ENCODE measurements at places on chromosomes 11 and 22.

- no peak for DNase-seq
Observed at GRCh38 chr11:117749541-117749910, 47.5 kb downstream of the DSCAML1 start.

GRCh38 chr11:68677432-68677831 is 6.9 kb upstream of the GAL start:
- DNase-seq, result no peak

DNA sequence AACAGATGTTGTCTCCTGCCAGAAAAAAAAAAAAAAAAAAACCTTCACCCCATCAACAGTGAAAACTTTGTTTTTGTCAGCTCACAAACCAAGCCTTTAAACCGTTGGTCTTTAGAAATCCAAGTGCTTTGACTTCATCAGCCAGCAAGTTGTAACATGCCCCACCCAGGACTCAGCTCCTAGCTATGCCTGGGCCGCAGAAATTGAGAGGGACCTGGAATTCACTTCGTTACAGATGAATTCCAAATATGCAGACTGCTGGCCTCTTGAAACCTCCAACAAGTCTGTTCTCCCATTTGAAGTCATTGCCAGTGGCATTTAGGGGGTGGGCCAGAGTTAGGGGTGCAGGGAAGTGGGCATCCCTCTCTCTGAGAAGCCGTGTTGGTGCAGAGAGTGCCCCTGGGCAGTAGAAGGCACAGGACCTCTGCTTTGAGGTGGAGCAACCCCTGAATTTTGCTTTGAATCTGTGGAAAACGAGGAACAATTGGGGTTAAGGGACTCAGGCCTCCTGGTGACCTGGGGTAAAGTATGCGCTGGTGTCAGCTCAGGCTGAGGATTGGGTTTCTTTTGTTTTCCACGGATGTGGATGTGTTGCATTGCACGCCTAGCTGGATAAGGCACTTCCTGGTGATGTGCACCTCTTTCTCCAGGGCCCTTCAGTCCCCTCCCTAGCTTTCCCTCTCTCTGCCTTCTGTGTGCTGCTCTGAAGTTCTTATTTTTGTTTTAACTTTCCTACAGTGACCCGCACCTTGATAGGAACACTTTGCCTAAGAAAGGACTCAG is 109.5 kb downstream of the DBX1 start:
- DNase-seq, result no peak

- DNase-seq, result no peak
Observed at GRCh38 chr11:127651175-127651887, 650.8 kb upstream of the KIRREL3 start.

DNA sequence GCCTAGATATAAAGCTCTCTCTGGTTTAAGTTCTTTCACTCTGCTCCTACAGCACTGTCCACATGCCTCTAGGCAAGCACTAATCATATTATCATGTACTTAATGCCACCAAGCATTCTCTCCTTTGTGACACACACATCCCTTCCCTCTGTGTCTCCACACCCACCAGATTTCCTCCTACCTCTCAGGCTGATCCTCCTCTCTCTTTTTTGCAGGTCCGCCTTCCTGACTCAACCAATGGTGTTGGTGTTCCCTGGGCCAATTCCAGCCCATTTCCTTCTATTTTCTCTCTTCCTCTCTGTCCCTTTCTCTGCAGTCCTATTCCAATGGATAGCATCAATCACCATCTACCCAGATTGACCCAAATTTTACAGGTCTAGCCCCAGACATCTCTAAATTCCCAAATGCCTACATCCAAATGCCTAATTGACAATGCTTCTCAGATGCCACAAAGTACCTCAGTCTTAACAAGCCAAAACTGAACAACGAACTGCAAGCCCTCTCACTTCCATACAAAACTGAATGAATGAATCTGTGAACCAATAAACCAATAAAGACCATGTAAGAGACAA is 504 bp upstream of the ZNF215 start:
- DNase-seq, result no peak

DNA sequence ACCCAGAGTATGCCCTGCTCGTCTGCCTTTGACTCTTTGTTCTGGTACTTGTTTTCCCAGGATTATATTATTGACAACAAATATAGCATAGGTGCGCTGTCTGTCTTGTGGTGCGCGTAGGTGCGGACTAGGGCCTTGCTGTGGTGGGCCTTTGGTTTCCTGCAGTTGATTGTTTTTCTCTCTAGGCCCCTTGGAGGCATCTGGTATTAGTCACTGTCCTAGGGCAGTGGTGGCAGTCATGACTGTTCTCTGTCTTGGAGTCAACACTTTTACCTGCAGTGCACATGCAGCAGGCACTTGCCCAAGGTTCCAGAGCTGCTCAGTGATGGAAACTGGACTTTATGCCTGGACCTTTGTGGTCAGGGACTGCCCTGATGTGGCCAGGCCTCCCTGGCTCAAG is 18.6 kb downstream of the PPP6R2 start:
- DNase-seq, result no peak

GRCh38 chr11:57936050-57936418 is 87.6 kb upstream of the OR9Q1 start:
- DNase-seq, result no peak
